ENCODE measurements at places on chromosomes 7 and 10.
A peak's percentile ranks its signal among the peaks of the same experiment; 100 is the strongest.

- DNase-seq: no peak
Measured at GRCh38 chr10:43945094-43945730, 296.5 kb upstream of the ZNF32 start.

DNA sequence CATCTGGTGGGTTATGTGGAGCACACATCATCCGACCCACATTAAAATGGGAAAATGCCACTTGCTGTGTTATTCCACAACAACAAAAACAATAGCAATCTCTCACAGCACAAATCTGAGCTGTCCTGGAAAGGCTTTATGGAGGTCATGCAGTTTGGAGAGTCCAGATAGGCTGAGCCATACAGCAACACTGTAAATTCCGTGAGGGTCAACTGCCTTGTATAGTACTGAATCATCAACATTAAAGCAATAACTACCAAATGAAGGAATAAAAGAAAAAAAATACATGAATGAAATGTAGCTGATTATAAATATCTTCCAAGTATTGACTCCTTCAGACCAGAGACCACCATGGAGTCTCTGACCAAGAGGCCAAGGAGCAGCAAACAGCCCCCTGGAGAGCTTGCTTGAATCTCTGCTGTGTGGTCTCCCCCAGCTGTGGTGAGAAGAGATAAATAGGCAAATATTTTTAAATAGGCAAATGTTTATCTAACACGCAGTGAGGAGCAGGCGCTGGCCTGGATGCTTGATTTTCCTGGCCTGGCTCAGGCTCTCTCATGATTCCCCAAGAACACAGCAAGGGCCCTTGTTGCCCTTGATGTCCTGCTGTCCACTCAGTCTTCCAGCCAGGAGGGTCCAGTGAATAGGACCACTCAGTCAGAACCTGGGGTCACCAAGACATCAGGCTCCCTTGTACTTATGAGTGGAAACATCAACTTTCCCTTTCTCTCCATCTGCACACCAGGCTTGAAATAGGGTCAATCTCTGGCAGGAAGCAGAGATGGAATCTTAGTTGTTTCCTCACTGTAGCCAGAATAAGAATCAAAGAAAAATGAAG, 1021.3 kb downstream of the XPNPEP1 start:
- DNase-seq: no peak

- no peak for DNase-seq
Measured at GRCh38 chr7:36852017-36852416, 127.7 kb upstream of the AOAH start.

DNA sequence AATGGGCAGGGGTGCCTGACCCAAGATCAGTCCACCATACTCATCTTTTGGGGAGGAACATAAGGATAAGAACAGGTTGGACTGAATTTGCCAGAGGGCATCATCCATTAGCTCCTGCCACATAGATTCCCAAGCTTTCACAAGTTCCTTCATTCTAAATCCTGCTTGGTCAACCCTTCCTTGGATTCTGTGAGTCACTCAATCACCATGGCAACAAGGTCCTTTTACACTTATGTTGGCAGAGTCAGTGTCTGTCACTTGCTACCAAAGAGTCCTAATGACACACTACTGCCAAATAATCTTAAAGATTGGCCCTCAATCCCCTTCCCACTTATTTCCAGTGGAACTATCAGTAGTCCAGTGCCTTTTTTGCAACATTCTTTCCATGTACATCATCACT, 5.0 kb upstream of the LGI1 start:
- DNase-seq: peak; percentile 45

- DNase-seq: no peak
Measured at GRCh38 chr7:122073635-122074034, 70.4 kb downstream of the AASS start.

- peak; percentile 65 for DNase-seq
Measured at GRCh38 chr7:93055543-93056107, 62.2 kb downstream of the SAMD9 start.

- DNase-seq: peak; percentile 43
Measured at GRCh38 chr7:1742555-1743303, 72.7 kb downstream of the ELFN1 start.

- DNase-seq: no peak
Measured at GRCh38 chr10:121614613-121615434, 16.6 kb upstream of the FGFR2 start.

- no peak for DNase-seq
Measured at GRCh38 chr7:23653942-23654341, 26.1 kb upstream of the FAM221A start.

DNA sequence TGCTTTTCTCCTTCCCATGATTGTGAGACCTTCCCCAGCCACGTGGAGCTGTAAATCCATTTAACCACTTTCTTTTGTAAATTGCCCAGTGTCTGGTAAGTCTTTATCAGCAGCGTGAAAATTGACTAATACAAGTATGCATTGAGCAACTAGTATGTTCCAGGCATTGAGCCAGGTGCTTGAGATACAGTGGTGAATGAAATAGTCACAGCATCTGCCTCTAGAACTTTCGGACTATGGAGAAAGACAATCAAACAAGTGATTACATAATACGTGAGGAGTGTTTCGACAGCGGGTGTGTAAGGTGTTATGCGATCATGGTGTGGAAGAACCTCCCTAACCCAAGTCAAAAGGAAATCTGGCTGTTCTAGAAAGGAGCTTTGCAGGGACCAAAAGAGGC, 21.6 kb upstream of the NUP205 start:
- DNase-seq: peak; percentile 94

DNA sequence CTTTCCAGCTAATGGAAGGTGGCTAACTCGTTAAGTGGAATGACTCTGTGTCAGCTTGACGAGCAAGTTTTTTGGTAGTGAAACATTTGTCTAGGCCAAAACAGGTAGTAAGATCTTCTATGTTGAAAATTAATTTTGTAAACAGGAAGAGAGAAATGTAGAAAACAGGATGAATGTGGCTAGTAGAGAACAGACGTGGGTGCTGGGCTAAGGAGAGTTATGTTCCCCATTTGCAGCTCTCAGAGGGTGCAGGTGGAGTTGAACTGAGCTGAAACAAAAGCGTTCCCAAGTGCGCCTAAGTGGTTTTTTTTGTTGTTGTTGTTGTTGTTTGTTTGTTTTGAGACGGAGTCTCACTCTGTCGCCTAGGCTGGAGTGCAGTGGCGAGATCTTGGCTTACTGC, 59.5 kb upstream of the SRPK2 start:
- DNase-seq: no peak

DNA sequence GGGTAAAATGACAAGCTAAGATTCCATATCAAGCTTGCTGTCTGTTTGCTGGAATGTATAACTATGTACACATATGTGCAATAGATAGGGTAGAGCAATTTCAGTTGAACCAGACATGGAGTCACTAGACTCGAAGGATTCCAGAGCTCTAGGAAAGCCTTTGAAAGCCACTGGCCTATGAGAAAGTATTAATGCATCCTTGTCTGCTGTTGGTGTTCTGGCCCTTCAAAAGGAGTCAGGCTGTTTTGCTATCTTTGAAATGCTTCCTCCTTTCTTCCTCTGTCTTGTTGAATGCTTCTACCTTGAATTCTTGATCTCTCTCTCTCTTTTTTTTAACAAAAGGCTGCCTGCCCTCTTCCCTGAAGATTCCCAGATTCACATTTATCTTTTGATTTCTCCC, 20.8 kb upstream of the HGF start:
- DNase-seq: no peak

DNA sequence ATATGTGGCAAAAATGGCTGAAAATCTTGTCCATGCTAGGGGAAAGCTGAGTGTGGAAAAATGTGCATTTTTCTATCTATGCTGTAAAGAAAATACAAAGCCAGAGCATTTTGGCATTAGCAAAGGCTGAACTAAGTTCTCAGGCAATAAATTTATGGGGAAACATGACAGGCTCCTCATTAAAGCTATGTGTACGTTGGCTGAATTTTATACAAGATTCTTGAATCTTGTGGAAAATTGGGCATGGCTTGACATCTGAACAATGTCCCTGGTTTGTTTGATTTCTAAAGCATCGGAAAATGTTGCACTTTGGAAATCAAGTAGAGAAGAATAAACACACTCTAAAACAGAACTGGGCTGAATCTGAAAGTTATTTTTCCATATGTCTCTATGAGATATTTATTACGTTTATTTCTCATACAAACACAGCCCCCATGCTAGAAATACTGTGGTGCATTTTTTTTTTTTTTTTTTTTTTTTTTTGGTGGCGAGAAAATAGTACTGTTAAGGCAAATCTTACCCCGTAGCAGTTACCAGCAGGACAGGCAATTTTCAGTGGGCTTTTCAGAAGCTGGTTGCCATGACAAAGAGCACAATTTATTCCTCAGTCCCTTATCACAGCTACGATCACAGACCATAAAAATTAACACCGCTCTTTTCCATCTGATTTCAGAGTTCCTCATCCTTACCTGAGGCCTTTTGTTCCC, 16.9 kb downstream of the CPA1 start:
- DNase-seq: no peak

DNA sequence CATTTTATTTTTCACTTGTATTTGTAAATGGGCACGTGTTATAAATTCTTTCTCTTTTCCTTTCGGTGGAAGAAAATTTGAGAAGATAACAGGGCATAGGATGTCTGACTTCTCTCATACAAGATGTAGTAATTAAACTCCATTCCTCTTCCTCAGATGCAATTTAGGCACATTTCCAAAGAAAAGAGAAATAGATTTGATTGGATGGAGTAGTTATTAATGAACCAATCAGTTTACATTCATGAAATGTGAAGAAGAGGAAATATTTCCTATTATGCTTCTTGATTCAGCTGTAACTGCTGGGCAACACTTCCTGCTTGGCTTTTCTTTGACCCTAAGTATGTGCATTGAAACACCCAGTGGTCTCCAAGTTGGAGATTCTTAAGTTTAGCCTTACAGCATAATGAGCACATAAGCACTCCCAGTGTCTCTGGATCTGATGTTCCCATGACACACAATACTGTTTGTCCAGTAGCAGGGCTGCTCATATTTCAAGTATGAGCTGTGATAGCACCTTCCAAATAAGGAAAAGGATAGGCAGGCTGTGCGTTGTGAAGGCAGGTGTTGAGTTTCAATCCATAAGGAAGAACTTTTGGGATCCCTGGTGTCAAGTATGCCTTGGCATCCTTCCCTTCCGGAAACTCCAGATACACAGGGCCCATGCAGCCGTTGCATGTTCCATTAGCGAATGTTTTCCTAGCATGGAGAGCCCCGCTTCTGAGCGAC, 33.4 kb upstream of the COBL start:
- DNase-seq: no peak

GRCh38 chr7:29605671-29606070, 42.0 kb downstream of the PRR15 start:
- DNase-seq: no peak

DNA sequence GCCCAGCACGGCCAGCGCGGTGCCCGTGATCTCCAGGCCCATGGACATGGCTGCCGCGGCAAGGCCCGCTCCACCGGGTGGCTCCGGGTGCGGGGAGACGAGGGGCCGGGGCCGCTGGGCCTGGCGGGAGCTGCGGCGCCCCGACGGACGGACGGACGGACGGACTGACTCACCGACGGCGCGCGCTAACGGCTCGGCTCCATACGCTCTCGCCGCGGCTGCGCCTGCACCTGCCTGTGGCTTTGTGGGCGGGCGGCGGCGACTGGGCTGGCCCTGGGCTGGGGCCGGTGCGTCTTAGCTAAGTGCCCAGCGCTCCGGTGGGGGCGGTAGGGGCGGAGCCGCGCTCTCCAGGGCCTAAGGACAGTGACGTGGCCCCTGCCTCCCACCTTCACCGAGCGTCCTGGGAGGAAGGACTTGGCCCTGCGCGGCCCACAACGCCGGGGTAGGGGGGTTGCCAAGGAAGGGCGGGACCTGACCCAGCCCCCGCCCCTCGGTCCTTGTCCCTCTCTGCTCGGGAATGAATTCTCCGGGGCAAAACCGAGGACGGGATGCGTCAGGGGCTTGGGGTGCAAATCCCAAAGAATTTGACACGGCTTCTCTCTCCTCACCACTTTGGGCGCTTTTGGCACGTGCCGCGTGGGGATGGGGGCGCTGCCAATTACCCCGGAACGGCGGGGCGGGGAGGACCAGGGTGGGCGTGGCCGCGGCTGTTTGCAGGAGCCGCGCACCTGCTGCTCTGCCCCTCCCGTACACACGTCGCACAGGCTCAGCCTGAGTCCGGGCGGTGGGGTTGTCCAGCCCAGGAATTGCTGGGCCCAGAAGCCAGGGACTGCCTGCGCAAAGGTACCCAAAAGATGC, at the start of gene CLDN3:
Gene CLDN3, minus strand, starts transcription at position 269 of the 858 bp plus-strand sequence. Its CDS starts 221 bp downstream, at position 48.
- peak; percentile 6 for DNase-seq

- no peak for DNase-seq
Measured at GRCh38 chr7:67781841-67782240, 785.2 kb downstream of the TYW1 start.

DNA sequence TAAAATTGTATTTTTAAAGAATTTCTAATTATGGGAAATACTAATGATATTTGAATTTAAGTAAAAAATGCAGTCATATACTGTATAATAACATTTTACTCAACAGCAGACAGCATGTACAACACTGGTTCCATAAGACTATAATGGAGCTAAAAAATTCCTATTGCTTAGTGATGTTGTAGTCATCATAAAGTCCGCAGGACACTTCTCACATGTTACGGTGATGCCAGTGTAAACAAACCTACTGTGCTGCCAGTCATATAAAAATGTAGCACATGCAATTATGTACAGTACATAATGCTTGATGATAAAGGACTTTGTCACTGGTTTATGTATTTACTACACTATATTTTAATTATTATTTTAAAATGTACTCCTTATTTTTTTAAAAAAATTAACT, 629.3 kb downstream of the IPMK start:
- DNase-seq: peak; percentile 42

DNA sequence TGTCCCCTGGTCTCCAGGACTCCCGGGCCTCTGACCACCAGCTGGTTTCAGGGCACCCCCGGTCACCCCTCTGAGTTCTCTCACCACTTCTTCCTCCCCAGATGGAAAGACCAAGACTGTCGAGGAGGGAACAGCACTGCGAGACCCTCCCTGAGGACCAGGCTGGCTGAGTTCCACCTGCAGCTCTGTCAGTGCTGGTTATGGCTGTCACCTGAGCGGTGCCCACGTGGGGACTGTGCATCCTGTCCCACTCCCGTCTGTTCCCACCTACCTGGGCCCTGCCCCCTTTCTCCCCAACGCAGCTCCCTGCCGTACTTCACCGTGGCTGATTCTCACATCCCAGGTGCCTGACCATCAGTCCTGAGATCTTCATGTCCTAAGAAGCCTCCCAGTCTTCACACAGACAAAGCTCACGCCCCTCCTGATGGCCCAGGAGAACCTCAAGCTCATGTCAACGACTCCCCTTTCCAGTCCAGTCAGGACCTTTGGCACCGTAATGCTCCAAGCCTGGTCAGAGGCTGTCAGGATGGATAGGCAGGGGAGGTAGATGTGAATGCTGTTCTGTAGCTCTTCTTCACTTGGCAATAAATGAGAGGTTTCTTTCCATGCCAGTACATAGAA, 159.7 kb downstream of the USP6NL start:
- no peak for DNase-seq

- DNase-seq: no peak
Measured at GRCh38 chr10:33819206-33819605, 484.7 kb upstream of the NRP1 start.

Measured in cardiac fibroblast (primary cell).